ENCODE measurements at places on chromosomes 11 and 22.
A peak's percentile ranks its signal among the peaks of the same experiment; 100 is the strongest.

DNA sequence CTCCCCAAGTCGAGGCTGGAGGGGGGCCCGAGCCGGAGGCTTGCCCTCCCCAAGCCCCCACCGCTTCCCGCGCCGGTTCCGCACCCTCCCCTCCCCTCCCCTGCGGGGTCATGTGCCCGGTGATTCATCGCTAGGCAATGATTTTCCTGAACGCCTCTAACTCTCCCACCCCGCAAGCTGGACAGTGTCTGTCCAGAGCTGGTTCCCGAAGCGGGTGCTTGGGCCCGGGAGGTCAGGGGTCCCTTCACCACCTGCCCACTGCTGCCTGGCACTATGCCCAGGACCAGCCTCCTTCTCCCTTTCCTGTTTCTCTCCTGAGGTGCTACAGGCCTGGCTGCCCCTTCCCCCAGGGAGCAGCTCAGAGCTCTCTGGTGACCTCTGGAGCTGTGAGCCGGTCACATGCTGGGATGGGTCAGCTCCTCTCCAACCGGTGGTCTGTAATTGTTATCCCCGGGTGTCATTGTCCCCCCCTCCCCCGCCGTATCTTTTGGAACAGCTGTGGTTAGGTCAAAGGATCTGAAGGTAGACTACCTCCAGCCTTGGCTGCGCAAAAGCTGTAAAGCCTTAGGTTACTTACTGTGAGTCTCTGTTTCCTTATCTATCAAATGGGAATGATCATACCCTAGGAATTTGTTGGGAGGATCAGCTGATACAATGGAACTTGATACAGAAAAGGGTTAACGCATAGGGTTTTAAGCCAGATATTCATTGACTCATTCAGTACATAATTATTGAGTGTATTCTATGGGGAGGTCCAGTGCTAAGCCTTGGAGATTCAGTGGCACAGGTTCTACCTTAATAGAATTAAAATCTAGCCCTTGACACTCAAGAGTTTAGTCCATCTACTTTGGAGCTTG lies 753 bp downstream of the STX3 start:
- peak; percentile 35 for DNase-seq

DNA sequence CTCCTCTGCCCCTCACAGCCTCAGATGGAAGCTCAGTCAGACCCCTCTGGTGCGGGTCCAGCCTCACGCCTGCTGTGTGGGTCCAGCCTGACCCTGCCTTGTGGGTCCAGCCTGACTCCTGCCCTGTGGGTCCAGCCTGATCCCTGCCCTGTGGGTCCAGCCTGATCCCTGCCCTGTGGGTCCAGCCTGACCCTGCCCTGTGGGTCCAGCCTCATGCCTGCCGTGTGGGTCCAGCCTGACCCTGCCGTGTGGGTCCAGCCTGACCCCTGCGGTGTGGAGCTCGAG lies 445.3 kb downstream of the BRD1 start:
- no peak for DNase-seq

DNA sequence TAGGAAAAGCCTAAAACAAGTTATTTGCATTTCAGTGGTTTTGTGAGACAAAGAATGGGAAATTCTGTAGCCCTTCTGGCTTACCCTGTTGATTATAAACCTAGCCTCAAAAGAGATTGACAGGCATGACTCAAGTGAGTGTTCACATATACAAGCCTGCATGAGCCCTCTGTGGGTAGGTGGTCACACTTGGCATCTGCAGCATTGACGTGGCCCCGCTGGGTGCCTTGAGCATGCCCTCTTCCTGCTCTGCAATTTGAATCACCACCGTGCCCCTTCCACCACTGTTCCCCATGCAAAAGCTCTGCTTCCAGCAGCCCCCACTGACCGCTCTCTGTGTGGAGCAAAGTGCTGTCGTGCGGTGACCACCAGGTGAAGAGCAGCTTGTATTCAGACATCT lies 21.0 kb upstream of the ADSL start:
- DNase-seq = peak; percentile 61

DNA sequence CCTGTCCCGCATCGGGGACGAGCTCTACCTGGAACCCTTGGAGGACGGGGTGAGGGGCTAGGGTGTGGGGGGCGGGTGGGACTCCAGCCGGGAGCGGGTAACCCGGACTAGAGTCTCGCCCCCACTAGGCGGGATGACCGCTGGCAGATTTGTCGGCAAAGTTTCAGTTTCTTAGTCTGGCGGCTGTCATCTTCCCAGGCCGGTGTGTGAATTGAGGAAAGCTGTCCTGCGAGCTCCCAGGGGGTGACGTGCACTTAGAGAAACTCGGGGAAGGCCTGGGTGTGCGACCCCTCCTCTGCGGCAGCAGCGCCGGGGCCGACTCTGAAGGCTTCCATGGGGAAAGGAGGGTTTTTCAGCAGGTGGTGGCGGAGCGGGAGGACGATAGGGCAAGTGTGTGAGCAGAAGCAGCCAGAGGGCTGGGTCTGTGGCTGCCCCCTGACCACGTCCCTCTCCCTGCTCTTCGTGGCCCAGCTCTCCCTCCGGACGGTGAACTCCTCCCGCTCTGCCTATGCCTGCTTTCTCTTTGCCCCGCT lies 463 bp downstream of the RAD9A start:
- no peak for DNase-seq

DNA sequence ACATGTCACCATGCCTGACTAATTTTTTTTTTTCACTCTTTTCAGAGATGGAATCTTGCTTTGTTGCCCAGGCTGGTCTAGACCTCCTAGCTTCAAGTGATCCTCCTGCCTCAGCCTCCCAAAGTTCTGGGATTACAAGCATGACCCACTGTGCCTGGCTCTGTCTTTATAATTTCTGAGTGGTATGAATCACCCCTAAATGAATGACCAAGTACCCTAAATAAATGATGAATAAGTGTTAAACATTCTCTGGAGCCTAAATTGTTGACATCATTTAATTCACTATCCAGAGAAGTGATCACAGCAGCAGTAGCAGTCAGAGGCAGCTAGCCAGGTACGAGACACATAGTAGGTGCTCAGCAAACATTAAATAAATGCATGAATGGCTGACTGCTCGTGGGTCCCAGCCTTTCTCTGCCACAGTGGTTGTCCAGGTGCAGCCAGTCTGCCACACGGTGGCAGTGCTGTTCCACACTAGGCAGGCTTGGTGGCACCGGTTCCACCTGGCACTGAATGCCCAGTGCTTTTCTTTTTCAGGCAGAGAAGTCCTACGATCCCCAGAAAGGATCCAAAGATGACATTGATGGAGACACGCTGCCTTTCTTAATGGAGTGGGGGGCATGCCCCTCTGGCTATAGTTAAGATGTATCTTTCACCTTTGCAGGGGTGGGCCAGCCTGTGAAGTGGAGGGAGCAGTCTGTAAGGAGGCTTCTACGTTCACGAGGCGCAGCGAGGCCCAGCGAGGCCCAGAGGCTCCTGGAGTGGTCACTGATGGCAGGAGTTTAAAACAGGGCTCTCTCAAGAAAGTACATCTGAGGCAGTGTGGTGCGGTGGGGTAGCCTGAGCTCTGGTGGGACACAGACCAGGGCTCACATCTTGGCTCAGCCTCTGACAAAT lies 8.7 kb upstream of the TTC12 start:
- DNase-seq = peak; percentile 61

DNA sequence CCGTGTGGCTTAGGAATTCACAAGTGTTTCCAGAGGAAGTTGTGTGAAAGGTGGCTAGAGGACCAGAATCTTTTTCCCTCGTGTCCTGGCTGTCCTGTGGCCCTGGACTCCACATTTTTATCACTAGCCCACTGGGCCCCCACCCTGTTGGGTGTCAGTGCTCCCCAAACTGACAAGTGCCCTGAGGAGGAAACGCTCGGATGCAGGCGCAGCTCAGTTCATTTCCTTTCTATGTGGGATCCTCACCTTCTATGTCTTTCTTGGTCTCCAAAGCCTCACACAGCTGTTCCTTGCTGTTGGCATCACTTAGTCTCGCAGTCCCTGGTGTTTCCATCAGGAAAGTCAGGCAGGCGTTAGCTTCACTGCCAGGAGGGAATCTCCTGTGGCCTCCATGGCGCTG lies 68.0 kb upstream of the KCNQ1OT1 start:
- no peak for DNase-seq

GRCh38 chr11:101444851-101445250 lies 139.0 kb downstream of the TRPC6 start:
- no peak for DNase-seq

DNA sequence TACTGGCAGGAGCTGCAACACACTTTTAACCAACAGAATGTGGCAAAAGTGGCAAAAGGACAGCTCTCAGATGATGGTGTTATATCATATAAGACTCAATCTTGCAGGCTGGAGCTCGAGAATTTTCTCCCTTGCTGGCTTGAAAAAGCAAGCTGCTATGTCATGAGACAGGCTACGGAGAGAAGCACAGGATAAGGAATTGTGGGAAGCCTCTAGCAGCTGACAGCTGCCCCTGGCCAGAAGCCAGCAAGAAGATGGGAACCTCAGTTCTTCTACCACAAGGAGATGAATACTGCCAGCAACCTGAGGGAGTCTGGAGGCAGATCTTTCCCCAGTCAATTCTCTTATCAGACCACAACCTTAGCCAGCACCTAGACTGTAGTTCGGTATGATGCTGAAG lies 24.6 kb downstream of the FXYD6 start:
- DNase-seq = no peak

DNA sequence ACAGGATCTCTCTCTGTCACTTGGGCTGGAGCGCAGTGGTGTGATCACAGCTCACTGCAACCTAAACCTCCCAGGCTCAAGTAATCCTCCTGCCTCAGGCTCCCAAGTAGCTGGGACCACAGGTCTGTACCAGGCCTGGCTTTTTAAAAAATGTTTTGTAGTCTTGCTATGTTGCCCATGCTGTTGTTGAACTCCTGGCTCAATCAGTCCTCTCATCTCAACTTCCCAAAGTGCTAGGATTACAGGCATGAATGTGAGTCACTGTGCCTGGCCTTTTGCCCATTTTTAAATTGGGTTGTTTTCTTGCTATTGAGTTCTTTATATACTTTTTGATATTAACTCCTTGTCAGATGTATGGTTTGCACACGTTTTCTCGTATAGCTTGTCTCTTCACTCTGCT lies 33.0 kb upstream of the PITPNB start:
- no peak for DNase-seq

- DNase-seq = no peak
Measured at GRCh38 chr11:555780-556661, 4.5 kb downstream of the LMNTD2 start.

DNA sequence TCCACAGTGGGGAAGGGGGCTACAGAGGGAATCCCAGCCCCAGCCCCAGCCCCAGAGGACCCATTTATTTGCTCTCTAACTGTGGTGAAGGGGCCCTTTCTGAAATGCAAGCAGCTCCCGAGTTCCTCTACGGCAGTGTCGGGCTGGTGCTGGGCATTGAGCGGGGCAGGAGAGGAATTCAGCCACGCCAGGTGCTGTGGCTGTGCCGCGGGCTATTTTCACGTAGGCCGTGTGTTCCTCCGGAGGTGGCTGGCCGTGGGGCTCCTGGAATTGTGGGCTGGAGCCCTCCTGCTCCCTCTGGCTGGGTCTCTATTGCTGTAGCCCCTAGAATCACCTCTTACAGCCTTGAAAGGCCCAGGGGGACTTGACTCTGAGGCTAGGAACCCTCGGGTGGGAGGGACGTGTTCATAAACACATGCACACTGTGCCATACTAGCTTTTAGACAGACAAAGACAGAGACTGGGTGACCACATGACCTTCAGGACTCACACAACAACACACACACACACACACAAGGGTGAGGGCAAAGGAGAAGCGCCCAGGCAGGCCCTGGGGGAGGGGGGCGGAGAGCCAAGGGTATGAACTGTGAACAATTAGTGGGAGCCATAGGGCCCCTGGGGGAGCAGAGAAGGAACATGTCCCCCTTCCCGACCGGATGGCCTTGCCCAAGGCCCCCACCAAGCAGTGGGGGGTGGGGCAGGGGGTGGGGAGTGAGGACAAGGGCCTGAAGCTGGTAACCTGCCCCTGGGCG lies 48.4 kb upstream of the SYT7 start:
- no peak for DNase-seq

DNA sequence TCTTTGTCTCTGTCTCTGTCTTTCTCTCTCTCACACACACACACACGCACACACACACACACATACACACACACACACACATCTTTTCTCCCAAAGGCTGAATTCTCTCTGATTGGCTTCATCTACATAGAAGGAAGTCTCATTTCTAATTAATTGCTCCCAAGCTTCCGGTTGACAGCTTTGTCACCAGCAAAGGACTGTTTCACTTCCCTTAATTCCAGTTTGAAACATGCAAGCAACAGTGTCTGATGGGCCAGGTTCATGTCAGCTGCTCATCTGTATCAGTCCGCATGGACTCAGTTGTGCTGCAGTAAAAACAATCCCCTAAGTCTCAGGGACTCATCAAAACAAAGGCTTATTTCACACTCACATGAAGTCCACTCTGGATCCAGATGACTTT lies 16.2 kb upstream of the PVALB start:
- no peak for DNase-seq

DNA sequence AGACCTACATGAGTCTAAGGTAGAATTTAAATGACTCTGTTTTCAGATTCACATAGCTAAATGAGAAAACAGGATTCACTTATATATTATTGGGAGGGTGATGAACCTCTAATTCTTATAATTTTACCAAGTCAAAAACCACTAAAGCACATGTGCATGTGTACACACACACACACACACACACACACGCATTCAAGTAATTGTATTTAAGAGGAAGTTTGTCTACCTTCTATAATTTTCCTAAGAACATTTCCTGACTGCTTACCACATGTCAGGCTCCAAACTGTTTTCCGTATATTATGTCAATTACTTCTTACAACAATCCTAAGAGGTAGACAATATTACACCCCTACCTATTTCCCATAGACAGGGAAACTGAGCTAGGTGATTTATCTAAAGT lies 6.7 kb downstream of the RNF141 start:
- DNase-seq = no peak

GRCh38 chr22:17436382-17436980 lies 67.2 kb downstream of the CECR2 start:
- DNase-seq = no peak

- DNase-seq = no peak
Measured at GRCh38 chr11:128608746-128609407, 21.5 kb upstream of the ETS1 start.

Data from GM13977 (cell line).